Glomerular endothelial cell (primary cell): ENCODE measurements at places on chromosomes 16 and 17. TPM values are rescaled to one million over a fixed set of nuclear protein-coding genes. Genes with fewer than 3 reads are reported as not detected.

Gene PPM1E
- total RNA-seq = 0.05 TPM in 1 of 2 replicates, not detected in the other

Gene TBCD
- 101 and 144 TPM in 2 replicates for total RNA-seq

Gene LGALS9B
- total RNA-seq = not detected in 2 replicates

Gene RHBDL3
- total RNA-seq = not detected in 2 replicates

Gene ARL5C
- total RNA-seq = not detected in 2 replicates

Gene DRC3
- total RNA-seq = 0.34 and 0.47 TPM in 2 replicates

Gene ABCC12
- not detected in 2 replicates for total RNA-seq

Gene TMEM132E
- total RNA-seq = not detected in 2 replicates

Gene CD19
- total RNA-seq = not detected in 2 replicates

Gene KRT39
- not detected in 2 replicates for total RNA-seq

Gene IL34
- total RNA-seq = 2.8 and 3.1 TPM in 2 replicates

Gene SDR42E2
- not detected in 2 replicates for total RNA-seq

Gene NPIPA8
- not detected in 2 replicates for total RNA-seq

Gene KRT32
- not detected in 2 replicates for total RNA-seq

Gene CCL4
- total RNA-seq = not detected in 2 replicates

Gene SYCE1L
- total RNA-seq = 2.1 and 11.6 TPM in 2 replicates

Gene SPNS3
- 0.23 and 0.24 TPM in 2 replicates for total RNA-seq

Gene PLXDC1
- total RNA-seq = 0.06 TPM in 1 of 2 replicates, not detected in the other

Gene VMO1
- 0.44 TPM in 1 of 2 replicates, not detected in the other for total RNA-seq

Gene SLFN14
- 0.18 TPM in 1 of 2 replicates, not detected in the other for total RNA-seq

Gene HCRT
- total RNA-seq = not detected in 2 replicates

Gene RNF167
- total RNA-seq = 47.5 and 54.7 TPM in 2 replicates

Gene CFAP97D1
- not detected in 2 replicates for total RNA-seq

Gene KRTAP9-4
- total RNA-seq = not detected in 2 replicates

Gene TBC1D3C
- total RNA-seq = not detected in 2 replicates

Gene TNK1
- 0.19 and 0.23 TPM in 2 replicates for total RNA-seq

Gene CACNG1
- total RNA-seq = not detected in 2 replicates

Gene SNAI3
- total RNA-seq = 0.12 TPM in 1 of 2 replicates, not detected in the other
